Pancreas (tissue), 10 donors: ENCODE measurements at places on chromosomes 2 and 18.

- DNase-seq, result no peak
These were observed 9.4 kb downstream of the ITGAV start for GRCh38 chr2:186599186-186599778.

GRCh38 chr2:33583194-33583938 lies 15.7 kb downstream of the FAM98A start:
- no peak for DNase-seq

- peak; percentile 92 for DNase-seq
These were observed 159.4 kb downstream of the AGPS start for GRCh38 chr2:177551989-177552421.

GRCh38 chr2:46539327-46540276 lies 60.2 kb downstream of the TMEM247 start:
- no peak for DNase-seq

- no peak for DNase-seq
These were observed 94.3 kb upstream of the KLF7 start for GRCh38 chr2:207260021-207260420.

- no peak for DNase-seq
These were observed 24.5 kb downstream of the MYO3B start for GRCh38 chr2:170202437-170202836.

- peak; percentile 54 for DNase-seq
These were observed 411.7 kb downstream of the DSEL start for GRCh38 chr18:67104700-67105284.

GRCh38 chr2:101291973-101292372 lies 16.5 kb downstream of the RNF149 start:
- no peak for DNase-seq

GRCh38 chr18:29234751-29235150 lies 1057.8 kb upstream of the CDH2 start:
- no peak for DNase-seq
